ENCODE measurements at places on chromosomes 6 and 20. TPM values are rescaled to one million over a fixed set of nuclear protein-coding genes. Genes with fewer than 3 reads are reported as not detected.
A peak's percentile ranks its signal among the peaks of the same experiment; 100 is the strongest.

Gene ENPP1
- 39.1 TPM for total RNA-seq

Gene PTCHD4
- total RNA-seq = 0.33 TPM

Gene ADGRB3
- 1.2 TPM for total RNA-seq

Gene PRICKLE4
- 0.67 TPM for total RNA-seq

Gene SYTL3
- total RNA-seq = 0.42 TPM

Gene UBE2C
- 255 TPM for total RNA-seq

Gene ID4
- total RNA-seq = 8.3 TPM

Gene PROCR
- 21.3 TPM for total RNA-seq

Gene PSORS1C1
- total RNA-seq = 0.52 TPM

Gene PPP1R14C
- total RNA-seq = 0.61 TPM

DNA sequence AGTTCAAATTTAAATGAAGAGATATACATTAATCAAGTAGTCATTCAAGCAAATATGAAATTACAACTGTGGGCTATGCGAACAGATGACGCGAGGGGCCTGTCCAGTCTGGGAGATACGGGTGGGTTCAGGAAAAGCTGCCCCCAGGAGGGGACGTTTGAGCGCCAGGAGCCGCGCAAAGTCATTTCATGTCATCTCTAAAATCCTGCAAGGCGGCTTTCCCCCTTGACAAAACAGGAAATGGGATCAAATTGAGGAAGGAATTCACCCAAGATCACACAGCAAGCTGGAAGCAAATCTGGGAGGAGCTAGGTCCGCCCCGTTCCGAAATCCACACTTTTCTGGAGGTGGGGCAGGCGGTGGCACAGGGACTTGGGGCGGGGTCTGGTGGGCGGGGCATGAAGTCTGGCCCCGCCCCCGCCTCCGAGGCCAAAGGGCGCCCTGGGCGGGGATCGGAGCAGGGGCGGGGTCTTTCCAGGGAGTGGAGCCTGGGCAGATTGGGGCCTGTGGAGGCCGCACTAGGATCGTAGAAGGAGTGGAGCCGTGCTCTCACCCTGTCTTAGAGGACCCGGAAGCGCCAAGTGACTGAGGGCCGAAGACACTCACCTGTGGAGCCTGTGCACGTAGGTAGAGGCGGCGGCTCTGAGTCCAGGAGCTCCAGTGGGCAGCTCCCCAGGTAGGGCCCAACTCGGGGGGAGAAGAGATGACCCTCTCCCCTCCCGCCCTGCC, at the start of gene LPIN3:
LPIN3 (plus strand) TSS at position 495 of the 729 bp plus-strand sequence. CDS start 4,983 bp downstream, outside the sequence.
- H3K36me3 ChIP-seq = no peaks in the 10 kb centered on the region
- no peak within 1 kb of the TSS for H3K27ac ChIP-seq
- peak within 1 kb of the TSS; percentile 34 for H3K4me3 ChIP-seq
- H3K4me1 ChIP-seq = peaks cover 3% of the 10 kb centered on the region
- peak; percentile 91 for DNase-seq

DNA sequence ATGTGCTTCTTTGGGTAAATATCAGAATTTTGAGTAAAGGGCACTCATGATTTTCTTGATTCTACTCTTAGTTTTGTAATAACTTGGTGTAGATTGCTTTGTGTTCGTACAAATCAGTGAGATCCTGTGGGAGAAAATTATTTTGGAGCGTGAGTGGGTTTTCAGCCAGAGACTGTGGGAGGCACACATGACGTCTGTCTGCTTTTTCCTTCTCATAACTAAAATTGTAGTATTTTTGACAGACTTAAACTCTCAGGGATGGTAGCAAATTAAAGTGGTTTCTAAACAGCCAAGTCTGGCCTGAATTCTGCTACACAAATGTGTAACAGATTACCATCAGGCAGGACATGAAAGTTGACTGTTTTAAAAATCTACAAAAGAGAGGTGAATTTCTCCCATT, 222.6 kb downstream of the OTOR start:
- DNase-seq = no peak
- no peak overlapping the region for H3K27ac ChIP-seq
- H3K4me1 ChIP-seq = no peaks in the 10 kb centered on the region
- H3K4me3 ChIP-seq = no peak overlapping the region
- no peaks in the 10 kb centered on the region for H3K36me3 ChIP-seq

DNA sequence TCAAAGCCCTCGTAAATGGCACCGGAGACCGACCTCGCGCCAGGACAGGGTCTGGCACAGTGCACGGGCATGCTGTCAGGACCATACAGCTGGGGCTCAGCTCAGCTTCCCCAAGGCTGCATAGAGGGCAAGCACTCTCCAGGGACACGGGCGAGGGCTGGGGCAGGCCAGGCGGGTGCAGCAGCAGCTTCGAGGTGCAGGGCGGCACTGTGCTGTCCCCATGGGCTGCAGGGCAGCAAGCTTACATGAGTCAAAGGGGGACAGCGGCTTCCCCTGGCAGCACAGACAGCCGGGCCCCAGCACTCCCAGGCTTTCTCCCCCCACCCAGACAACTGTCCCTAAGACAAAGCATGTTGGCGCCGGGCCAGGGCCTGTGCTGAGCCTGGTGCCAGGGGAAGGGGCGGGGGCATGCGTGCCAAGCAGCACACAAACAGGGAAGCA, 25.7 kb downstream of the PSMG4 start:
- peaks cover 15% of the 10 kb centered on the region for H3K4me1 ChIP-seq
- DNase-seq = no peak
- H3K4me3 ChIP-seq = no peak overlapping the region
- H3K27me3 ChIP-seq = no peaks in the 10 kb centered on the region

DNA sequence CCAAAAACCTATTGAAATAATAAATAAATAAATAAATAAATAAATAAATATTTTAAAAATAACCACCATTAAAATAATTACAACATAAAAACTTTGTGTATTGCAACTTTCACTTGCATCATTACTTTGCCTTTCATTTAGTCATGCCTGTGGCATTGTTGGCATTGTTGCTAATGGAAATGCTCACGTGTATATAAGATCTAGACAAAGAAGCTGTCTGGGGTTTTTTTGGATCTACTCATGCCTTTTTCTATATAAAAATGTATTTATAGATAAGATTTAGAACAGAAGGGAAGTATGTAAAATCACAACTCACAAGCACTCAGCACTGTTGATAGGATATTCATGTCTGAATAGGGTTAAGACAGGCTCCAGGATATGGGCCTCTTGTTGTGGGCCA, 27.9 kb downstream of the GFRA4 start:
- no peak overlapping the region for H3K4me3 ChIP-seq
- H3K4me1 ChIP-seq = no peaks in the 10 kb centered on the region
- no peaks in the 10 kb centered on the region for H3K27me3 ChIP-seq
- no peaks in the 10 kb centered on the region for H3K36me3 ChIP-seq
- DNase-seq = no peak

DNA sequence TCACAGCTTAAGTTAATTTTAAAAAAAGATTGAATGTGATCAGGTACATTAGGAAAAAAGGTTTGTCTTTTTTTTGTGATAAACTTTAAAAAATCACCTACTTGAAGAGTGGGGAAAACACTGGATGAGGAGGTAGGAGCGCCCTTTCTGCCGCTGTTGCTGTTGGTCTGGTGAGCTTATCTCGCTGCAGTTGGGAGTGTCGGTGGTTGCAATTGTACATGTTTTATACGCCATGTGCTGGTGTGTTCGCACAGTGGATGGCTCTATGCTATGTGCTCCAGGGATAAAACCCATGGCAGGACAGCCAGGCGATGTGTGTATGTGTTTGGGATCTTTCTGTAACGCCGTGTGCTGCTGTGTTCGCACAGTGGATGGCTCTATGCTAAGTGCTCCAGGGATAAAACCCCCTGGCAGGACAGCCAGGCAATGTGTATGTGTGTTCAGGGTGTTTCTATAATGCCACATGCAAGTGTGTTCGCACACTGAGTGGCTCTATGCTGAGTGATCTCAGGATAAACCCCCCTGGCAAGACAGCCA, 1.7 kb downstream of the SLC22A3 start:
- DNase-seq = no peak
- H3K27me3 ChIP-seq = peaks cover 48% of the 10 kb centered on the region
- no peaks in the 10 kb centered on the region for H3K36me3 ChIP-seq
- H3K4me3 ChIP-seq = no peak overlapping the region
- peaks cover 7% of the 10 kb centered on the region for H3K4me1 ChIP-seq

DNA sequence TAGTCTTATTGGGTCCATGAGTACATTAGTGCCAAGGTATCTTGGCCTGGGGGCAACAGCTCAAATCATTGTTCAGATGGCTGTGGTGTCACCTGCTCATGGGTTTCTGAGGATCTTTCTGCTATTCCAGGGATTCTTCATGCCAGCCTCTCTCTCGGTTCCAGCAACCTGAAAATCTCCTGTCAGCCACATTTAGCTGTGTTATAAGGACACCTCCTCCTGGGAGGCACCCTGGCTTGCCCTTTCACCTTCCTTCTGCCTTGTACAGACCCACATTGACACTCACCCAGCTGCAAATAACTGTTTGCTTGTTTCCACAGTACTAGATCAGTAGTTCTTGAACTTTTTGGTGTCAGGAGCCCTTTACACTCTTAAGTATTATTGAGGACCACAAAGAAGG, 159.9 kb downstream of the GRM4 start:
- H3K4me3 ChIP-seq = no peak overlapping the region
- no peaks in the 10 kb centered on the region for H3K36me3 ChIP-seq
- no peak for DNase-seq

DNA sequence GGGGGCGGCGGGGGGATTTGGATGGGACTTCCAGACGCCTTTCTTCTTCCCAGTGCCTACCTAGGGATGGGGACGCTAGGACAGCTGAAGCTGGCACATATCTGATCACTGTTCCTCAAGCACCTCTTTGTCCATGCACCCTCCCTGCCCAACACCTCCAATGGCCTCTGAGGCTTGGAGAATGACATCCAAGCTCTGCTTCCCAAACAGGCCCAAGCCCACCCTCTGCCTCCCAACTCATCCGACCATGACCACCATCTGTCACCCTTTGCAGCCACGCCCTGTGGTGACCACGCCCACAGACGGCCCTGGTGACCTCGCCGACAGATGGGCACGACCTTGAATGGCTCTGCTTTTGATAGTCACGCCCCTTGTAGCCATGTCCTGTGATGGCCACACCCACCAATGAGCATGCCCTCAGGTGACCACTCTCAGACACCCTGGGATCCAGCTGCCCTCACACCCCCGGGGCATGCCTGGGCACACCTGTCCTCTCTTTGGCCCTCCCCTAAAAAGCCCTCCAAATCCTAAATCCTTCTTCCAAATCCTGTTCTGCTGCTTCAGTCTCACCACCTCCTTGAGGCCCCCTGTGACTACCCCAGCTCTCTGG, 51.0 kb downstream of the SSR1 start:
- no peaks in the 10 kb centered on the region for H3K36me3 ChIP-seq
- H3K27ac ChIP-seq = 0 out of 2 replicates have a peak overlapping the region, but pooled peaks have one; percentile 62
- DNase-seq = no peak
- H3K4me3 ChIP-seq = peak overlapping the region; percentile 70

- DNase-seq = no peak
- no peaks in the 10 kb centered on the region for H3K27me3 ChIP-seq
- H3K4me1 ChIP-seq = no peaks in the 10 kb centered on the region
- no peak overlapping the region for H3K4me3 ChIP-seq
- H3K27ac ChIP-seq = no peak overlapping the region
Observed at GRCh38 chr20:50681359-50682064, 9.8 kb downstream of the RIPOR3 start.

DNA sequence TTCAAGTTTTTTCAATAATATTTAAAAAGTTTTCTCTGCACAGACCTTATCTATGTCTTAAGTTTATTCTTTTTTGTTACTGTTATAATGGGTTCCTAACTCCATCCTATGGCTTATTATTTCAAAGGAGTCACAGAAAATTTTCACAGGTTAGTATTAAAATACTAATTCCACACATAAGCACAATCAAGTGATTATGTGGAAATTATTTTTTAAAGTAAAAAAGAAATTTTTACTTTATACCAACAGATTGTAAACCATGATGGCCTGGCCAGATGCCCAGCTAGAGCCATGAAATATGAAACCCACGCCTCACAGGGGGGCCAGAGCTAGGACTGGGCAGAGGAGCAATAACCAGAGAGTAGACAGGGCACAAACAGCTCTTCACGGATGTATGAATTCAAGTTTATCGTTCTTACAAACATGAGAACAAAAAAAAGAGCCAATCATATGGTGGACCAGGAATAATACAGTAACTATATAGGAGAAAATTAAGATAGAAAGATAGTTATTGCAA, 34.0 kb downstream of the NUDT3 start:
- H3K27ac ChIP-seq = no peak overlapping the region
- peaks cover 9% of the 10 kb centered on the region for H3K4me1 ChIP-seq
- no peaks in the 10 kb centered on the region for H3K36me3 ChIP-seq
- H3K4me3 ChIP-seq = no peak overlapping the region
- H3K27me3 ChIP-seq = no peaks in the 10 kb centered on the region

DNA sequence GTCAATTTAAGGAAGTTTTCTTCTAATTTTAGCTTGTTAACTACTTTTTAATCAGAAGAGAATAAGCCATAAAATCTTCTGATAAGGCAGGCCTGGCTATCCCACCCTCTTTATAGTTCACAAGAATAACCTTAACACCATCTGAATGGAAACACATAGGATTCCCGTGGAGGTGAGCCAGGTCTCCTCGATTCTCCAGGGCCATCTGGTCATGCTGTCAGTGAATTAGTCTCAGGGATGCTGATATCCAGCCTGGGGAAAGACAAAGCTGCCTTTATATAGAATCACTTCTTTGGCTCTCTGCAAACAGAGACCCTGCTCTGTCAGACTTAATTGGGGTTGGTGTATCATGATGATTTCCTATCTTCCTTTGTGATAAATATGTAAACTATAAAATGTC, 30.1 kb upstream of the TAGAP start:
- no peak overlapping the region for H3K4me3 ChIP-seq
- no peak overlapping the region for H3K27ac ChIP-seq
- no peak for DNase-seq

GRCh38 chr6:56947924-56948323, 7.0 kb upstream of the BEND6 start:
- no peak overlapping the region for H3K27ac ChIP-seq
- no peaks in the 10 kb centered on the region for H3K27me3 ChIP-seq

DNA sequence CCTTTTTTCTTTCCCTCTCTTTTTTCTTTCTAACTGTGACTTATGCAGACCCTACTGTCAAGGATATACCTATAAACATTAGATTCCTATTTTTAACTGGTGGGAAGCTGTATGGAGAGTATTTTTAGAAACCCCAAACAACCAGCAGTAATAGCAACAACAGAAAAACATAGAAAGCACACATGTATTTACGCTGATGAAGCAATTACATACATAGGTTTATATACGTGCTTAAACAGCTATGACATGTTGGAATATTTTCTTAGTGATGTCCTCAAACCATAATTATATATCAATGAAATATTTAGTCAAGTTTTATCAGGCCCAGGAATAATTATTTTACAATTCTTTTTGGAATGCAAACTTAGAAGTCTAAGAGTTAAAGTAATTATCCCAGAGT, 294.3 kb upstream of the SOX4 start:
- no peak for DNase-seq
- no peaks in the 10 kb centered on the region for H3K27me3 ChIP-seq
- no peaks in the 10 kb centered on the region for H3K4me1 ChIP-seq
- H3K36me3 ChIP-seq = no peaks in the 10 kb centered on the region
- H3K4me3 ChIP-seq = no peak overlapping the region

- H3K36me3 ChIP-seq = peaks cover 4% of the 10 kb centered on the region
- H3K27ac ChIP-seq = no peak overlapping the region
- no peaks in the 10 kb centered on the region for H3K27me3 ChIP-seq
- H3K4me3 ChIP-seq = no peak overlapping the region
- H3K4me1 ChIP-seq = no peaks in the 10 kb centered on the region
Observed at GRCh38 chr20:4800676-4801449, 79.2 kb downstream of the PRND start.
